ENCODE measurements at places on chromosomes 11 and 22. TPM values are rescaled to one million over a fixed set of nuclear protein-coding genes. Genes with fewer than 3 reads are reported as not detected.

DNA sequence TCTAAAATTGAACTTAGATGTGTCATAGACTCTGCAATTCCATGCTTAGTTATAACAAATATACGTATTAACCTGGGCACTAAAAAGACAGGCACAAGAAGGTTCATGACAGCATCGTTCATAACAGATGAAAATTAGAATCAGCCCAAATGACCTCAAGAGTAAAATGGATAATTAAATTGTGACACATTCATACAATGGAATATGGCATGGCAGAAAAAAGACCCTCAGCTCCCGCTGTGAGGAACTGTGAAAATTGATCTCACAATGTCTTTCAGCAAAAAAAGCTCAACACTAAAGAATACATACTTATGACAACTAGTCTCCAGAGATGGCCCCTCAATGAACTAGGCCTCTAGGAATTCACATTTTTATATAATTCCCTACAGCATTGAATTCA, 386.0 kb downstream of the GUCY1A2 start:
- no peak overlapping the region for H3K27ac ChIP-seq
- H3K4me3 ChIP-seq, result no peak overlapping the region
- no peaks in the 10 kb centered on the region for H3K4me1 ChIP-seq
- DNase-seq, result no peak
- no peaks in the 10 kb centered on the region for H3K27me3 ChIP-seq

APOL5 gene
- total RNA-seq, result not detected

GRCh38 chr11:119501777-119502405, 78.9 kb upstream of the THY1 start:
- no peaks in the 10 kb centered on the region for H3K36me3 ChIP-seq
- DNase-seq, result no peak
- no peaks in the 10 kb centered on the region for H3K27me3 ChIP-seq
- H3K4me1 ChIP-seq, result no peaks in the 10 kb centered on the region

CASP1 gene
- total RNA-seq, result 141 TPM

DNA sequence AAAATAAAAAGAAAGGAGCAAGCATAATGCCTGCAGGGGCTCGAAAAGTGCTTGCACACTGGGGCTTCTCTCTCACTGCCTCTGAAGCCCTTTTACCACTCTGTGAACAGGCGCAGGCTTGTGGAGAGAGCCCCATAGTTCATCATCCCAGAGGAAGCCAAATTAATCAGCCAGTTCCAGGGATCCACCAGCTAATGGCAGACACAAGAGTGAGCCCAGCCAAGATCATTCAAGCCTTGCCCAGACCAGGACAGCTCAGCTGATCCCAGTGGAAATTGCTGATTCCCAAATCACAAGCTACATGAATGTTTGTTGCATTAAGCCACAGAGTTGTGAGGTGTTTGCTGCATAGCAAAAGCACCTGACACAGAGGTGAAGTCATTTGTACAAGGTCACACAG, 135.3 kb downstream of the CHST1 start:
- no peak for DNase-seq
- no peak overlapping the region for H3K27ac ChIP-seq
- no peaks in the 10 kb centered on the region for H3K36me3 ChIP-seq
- no peak overlapping the region for H3K4me3 ChIP-seq
- no peaks in the 10 kb centered on the region for H3K4me1 ChIP-seq

- no peaks in the 10 kb centered on the region for H3K36me3 ChIP-seq
- H3K4me1 ChIP-seq, result peaks cover 7% of the 10 kb centered on the region
- DNase-seq, result no peak
- no peak overlapping the region for H3K27ac ChIP-seq
- H3K4me3 ChIP-seq, result no peak overlapping the region
- H3K27me3 ChIP-seq, result no peaks in the 10 kb centered on the region
Measured at GRCh38 chr11:45924036-45924915, 1.8 kb downstream of the LARGE2 start.

- no peaks in the 10 kb centered on the region for H3K36me3 ChIP-seq
- no peak overlapping the region for H3K27ac ChIP-seq
- DNase-seq, result no peak
- no peaks in the 10 kb centered on the region for H3K27me3 ChIP-seq
- no peak overlapping the region for H3K4me3 ChIP-seq
- H3K4me1 ChIP-seq, result no peaks in the 10 kb centered on the region
Measured at GRCh38 chr22:41557401-41558240, 3.2 kb upstream of the CSDC2 start.

- H3K27ac ChIP-seq, result no peak overlapping the region
- no peaks in the 10 kb centered on the region for H3K36me3 ChIP-seq
- H3K4me3 ChIP-seq, result no peak overlapping the region
- no peak for DNase-seq
- no peaks in the 10 kb centered on the region for H3K4me1 ChIP-seq
- no peaks in the 10 kb centered on the region for H3K27me3 ChIP-seq
Measured at GRCh38 chr11:105774899-105775298, 165.0 kb downstream of the GRIA4 start.

CD3D gene
- total RNA-seq, result 352 TPM

ACR gene
- not detected for total RNA-seq

UCP3 gene
- 10.5 TPM for total RNA-seq

CASP5 gene
- not detected for total RNA-seq

- no peak overlapping the region for H3K4me3 ChIP-seq
- H3K4me1 ChIP-seq, result peaks cover 34% of the 10 kb centered on the region
- no peaks in the 10 kb centered on the region for H3K36me3 ChIP-seq
- no peak overlapping the region for H3K27ac ChIP-seq
Measured at GRCh38 chr11:35121326-35121865, 17.6 kb upstream of the CD44 start.

All from naive thymus-derived CD4-positive, alpha-beta T cell (primary cell).